Uterus (tissue), 4 donors: ENCODE measurements at places on chromosomes 5 and 9. TPM values are rescaled to one million over a fixed set of nuclear protein-coding genes. Genes with fewer than 3 reads are reported as not detected.

Gene FOXD4L5
- total RNA-seq: 0.14 TPM

- no peaks in the 10 kb centered on the region for H3K36me3 ChIP-seq
- H3K27ac ChIP-seq: peak overlapping the region; percentile 60
- H3K27me3 ChIP-seq: no peaks in the 10 kb centered on the region
- no peak for DNase-seq
- H3K4me3 ChIP-seq: no peak overlapping the region
These were observed 145.2 kb upstream of the MAST4 start for GRCh38 chr5:66450988-66451387.

GRCh38 chr5:116375926-116376325 lies 198.7 kb downstream of the SEMA6A start:
- H3K36me3 ChIP-seq: no peaks in the 10 kb centered on the region
- no peak overlapping the region for H3K4me3 ChIP-seq
- H3K27ac ChIP-seq: peak overlapping the region; percentile 3
- DNase-seq: no peak
- no peaks in the 10 kb centered on the region for H3K27me3 ChIP-seq

DNA sequence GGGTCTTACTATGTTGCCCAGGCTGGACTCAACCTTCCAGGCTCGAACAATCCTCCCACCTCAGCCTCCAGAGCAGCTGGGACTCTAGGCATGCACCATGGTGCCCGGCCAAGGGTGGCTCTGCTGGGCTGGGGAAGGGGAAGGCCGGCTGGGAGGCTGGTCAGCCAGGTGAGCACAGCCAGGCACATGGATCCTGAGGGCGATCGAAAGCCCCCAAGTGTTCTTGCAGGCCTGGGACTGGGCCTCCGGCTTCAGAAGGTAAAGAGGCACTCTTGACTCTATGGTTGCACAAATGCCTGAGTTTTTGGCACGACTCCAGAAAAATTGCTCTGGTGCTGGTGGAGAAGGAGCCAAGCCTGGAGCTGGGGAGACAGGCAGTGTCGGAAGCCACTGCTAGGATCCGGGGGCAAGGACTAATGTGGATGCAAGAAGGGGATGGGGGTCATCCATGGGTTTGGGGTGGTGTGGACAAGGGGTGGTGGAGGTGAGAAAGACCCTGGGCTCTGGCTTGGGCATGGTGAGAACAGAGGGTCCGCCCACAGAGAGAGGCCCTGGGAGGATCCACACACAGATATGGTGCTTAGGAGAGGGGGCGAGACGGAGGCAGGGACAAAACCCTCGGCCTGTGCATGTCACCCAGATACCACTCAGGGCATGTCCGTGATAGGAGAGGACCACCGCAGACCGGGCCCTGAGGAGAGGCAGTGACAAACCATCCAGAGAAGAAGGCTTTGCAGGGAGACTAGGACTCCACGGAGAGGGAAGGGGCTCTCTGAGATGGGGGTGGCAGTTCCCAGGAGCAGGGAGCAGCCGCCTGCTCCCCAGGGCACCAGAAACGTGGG lies 51.1 kb upstream of the COL5A1 start:
- no peaks in the 10 kb centered on the region for H3K4me1 ChIP-seq
- no peaks in the 10 kb centered on the region for H3K36me3 ChIP-seq
- no peaks in the 10 kb centered on the region for H3K27me3 ChIP-seq
- DNase-seq: no peak
- no peak overlapping the region for H3K27ac ChIP-seq

Gene PDGFRB
- total RNA-seq: 337 TPM

DNA sequence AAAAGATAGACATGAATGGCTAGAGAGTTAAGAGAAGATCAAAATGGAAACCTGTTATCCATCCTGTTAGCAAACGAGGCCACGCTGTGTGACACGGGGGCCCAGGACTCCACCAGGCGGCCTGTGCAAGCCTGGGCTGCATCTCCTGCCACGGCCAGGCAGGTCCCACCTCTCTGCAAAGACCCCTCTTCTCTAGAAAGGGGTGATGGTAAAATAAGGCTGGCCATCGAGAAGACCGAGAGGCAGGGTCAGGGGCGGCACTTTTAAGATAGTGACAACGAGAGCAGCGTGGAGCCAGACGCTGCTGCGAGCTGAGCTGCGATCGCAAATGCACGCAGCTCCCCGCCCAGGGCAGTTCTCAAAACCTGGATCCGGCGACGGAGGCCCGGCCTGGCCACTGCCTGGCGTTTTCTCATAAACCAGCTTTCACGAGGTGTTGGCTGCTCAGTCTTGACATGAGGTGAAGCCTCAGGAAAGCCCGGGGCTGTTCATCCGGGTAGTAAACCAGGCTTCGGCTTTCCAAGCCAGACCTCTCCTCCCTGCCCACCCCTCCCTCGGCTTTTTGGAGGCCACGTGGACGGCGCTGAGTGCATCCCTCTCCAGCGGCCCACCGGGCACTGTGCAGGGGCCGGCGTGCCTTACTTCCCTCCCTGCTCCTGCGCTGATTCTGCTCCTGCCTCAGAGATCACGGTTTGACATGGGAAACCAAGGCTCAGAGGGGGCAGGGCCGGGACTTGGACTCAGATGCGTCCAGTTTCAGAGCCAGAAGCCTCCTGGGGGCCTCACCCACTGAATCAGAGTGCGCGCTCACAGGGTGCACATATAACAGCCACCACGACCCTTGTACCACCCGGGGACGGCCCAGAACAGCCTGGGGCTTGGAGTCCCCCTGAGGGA lies 151.6 kb upstream of the PHYKPL start:
- DNase-seq: no peak
- H3K36me3 ChIP-seq: no peaks in the 10 kb centered on the region
- no peaks in the 10 kb centered on the region for H3K4me1 ChIP-seq
- no peak overlapping the region for H3K4me3 ChIP-seq

GRCh38 chr9:28234133-28234893 lies 661.0 kb upstream of the C9orf72 start:
- no peaks in the 10 kb centered on the region for H3K4me1 ChIP-seq
- no peak overlapping the region for H3K4me3 ChIP-seq
- DNase-seq: no peak
- H3K27me3 ChIP-seq: no peaks in the 10 kb centered on the region
- no peaks in the 10 kb centered on the region for H3K36me3 ChIP-seq

Gene LSM11
- total RNA-seq: 9.5 TPM

GRCh38 chr5:141192110-141192725 lies at the start of gene PCDHB10:
Gene PCDHB10 (plus strand): TSS chr5:141192353. CDS start chr5:141192553, 200 bp downstream.
- no peaks in the 10 kb centered on the region for H3K4me1 ChIP-seq
- H3K27me3 ChIP-seq: no peaks in the 10 kb centered on the region
- DNase-seq: no peak
- no peak within 1 kb of the TSS for H3K4me3 ChIP-seq
- no peaks in the 10 kb centered on the region for H3K36me3 ChIP-seq

DNA sequence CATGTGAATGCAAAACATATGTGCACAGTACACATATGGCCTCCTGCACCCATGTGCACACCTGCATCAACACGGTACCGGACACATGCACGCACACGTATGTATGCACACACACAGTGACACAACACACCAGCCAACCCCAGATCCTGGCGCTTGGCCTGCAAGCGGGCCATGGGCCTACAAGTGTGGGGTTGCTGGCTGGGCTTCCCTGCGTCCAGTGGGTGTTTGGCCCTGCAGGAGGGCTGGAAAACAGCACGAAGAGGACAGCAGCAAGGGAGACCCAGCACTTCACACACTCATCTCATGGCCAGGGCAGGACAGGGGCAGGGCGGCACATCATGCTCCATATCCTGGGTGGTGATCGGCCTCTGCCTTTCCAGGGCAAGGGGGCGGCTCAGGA lies 77.7 kb downstream of the COL5A1 start:
- no peak overlapping the region for H3K4me3 ChIP-seq
- H3K27ac ChIP-seq: no peak overlapping the region
- DNase-seq: no peak
- no peaks in the 10 kb centered on the region for H3K36me3 ChIP-seq
- no peaks in the 10 kb centered on the region for H3K4me1 ChIP-seq

Gene ZBTB5
- 13.6 TPM for total RNA-seq

GRCh38 chr9:84349671-84350070 lies 9.1 kb upstream of the SLC28A3 start:
- H3K4me1 ChIP-seq: no peaks in the 10 kb centered on the region
- H3K36me3 ChIP-seq: no peaks in the 10 kb centered on the region
- no peak overlapping the region for H3K4me3 ChIP-seq
- H3K27ac ChIP-seq: no peak overlapping the region
- no peaks in the 10 kb centered on the region for H3K27me3 ChIP-seq

- H3K27me3 ChIP-seq: no peaks in the 10 kb centered on the region
- H3K27ac ChIP-seq: no peak overlapping the region
- no peaks in the 10 kb centered on the region for H3K4me1 ChIP-seq
- no peak overlapping the region for H3K4me3 ChIP-seq
- DNase-seq: no peak
- no peaks in the 10 kb centered on the region for H3K36me3 ChIP-seq
These were observed 16.2 kb downstream of the ANKS6 start for GRCh38 chr9:98780059-98780749.

- no peaks in the 10 kb centered on the region for H3K4me1 ChIP-seq
- no peaks in the 10 kb centered on the region for H3K36me3 ChIP-seq
- no peak overlapping the region for H3K27ac ChIP-seq
- no peak for DNase-seq
- no peak overlapping the region for H3K4me3 ChIP-seq
- H3K27me3 ChIP-seq: no peaks in the 10 kb centered on the region
These were observed 173.7 kb downstream of the PHF2 start for GRCh38 chr9:93750045-93750444.

- DNase-seq: no peak
- H3K27ac ChIP-seq: no peak overlapping the region
- no peaks in the 10 kb centered on the region for H3K36me3 ChIP-seq
- no peak overlapping the region for H3K4me3 ChIP-seq
- no peaks in the 10 kb centered on the region for H3K27me3 ChIP-seq
These were observed 22.0 kb downstream of the CDC42SE2 start for GRCh38 chr5:131285703-131286399.

DNA sequence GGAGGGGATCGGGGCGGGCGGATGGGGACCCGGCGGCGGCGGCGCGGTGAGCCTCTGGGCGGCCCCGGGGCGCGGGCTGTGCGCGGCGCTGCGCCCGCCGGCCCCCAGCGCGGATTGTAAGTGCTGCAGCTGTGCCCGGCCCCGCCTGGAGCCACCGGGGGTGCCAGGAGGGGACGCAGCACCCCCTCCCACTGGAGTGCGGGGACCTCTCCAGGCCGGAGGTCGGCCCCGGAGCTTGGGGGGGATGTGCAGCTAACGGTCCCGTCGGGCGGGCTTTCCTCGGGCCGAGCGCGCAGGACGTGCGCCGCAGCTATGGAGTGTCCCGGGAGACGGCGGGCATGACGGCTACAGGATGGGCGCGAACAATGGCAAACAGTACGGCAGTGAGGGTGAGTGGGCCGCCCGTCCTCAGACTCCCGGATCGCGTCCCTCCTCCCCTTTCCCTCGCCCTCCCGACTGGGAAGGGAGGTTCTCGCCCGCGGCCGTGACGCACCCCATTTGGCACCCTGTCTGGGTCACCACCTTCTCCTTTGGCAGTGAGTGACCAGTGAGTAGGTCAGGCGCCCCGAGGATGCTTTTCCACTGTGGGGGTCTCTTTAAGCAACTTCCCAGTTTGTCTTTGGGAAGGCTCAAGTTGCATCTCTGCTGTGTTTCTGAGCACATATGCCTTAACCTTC lies 483 bp downstream of the FBXL7 start:
- peak; percentile 64 for DNase-seq
- H3K36me3 ChIP-seq: no peaks in the 10 kb centered on the region
- H3K4me3 ChIP-seq: peak overlapping the region; percentile 92
- H3K27ac ChIP-seq: peak overlapping the region; percentile 93

GRCh38 chr5:51172903-51173626 lies 210.2 kb upstream of the ISL1 start:
- no peak for DNase-seq
- H3K4me1 ChIP-seq: no peaks in the 10 kb centered on the region
- no peaks in the 10 kb centered on the region for H3K36me3 ChIP-seq
- no peak overlapping the region for H3K27ac ChIP-seq
- no peak overlapping the region for H3K4me3 ChIP-seq
- H3K27me3 ChIP-seq: no peaks in the 10 kb centered on the region

DNA sequence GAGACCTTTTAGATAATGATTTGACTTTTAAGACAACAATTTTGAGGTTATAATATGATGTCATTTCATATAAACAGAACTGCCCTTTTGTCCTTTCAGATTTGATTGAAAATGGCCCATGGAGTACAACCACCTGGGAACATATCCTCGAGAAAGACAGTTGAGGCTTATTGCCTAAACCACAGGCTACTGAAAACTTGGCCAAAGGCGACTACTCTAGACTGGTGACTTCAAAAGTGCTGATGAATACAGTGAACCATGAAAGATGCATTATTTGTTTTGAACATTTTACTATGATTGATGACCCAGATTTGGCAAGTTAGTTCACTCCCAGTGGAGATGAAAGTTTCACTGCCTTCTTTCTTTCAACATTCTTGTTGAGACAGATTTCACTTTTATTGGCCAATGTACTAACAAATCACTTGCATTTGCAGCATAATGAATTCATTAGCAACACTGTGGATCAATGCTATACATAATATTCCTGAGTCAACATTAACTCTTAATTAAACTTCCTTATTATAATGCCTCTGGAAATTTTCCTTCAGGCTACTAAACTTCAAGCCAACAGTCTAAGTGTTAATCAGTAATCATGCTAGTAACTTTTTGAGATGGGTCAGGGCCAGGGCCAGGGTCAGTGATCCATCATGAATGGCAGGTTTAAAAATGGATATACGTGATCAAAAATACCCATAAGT lies 480.3 kb downstream of the RAB3C start:
- DNase-seq: no peak
- H3K27me3 ChIP-seq: no peaks in the 10 kb centered on the region
- H3K36me3 ChIP-seq: no peaks in the 10 kb centered on the region
- H3K27ac ChIP-seq: no peak overlapping the region
- H3K4me1 ChIP-seq: no peaks in the 10 kb centered on the region

Gene RACK1
- total RNA-seq: 5,035 TPM

DNA sequence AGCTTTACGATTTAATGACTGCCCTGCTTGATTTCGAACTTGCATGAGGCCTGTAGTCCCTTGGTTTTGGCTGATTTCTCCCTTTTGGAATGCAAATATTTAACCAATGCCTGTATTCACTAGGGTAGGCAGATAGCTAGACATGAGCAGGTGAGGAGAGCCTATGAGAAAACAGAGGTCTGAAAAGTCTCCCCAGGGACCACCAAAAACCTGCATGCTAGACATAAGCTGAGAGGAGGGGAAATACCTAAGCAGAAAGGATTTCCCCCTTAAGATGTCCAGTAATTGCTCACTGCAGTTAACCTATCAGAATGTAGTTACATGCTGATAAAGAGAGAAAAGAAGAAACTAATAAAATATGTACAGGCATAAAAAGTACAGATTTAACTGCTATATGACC lies 667.4 kb upstream of the SEMA6A start:
- H3K27ac ChIP-seq: no peak overlapping the region
- no peaks in the 10 kb centered on the region for H3K4me1 ChIP-seq
- H3K36me3 ChIP-seq: no peaks in the 10 kb centered on the region
- DNase-seq: no peak

- no peak overlapping the region for H3K4me3 ChIP-seq
- H3K4me1 ChIP-seq: peaks cover 24% of the 10 kb centered on the region
- H3K36me3 ChIP-seq: no peaks in the 10 kb centered on the region
- H3K27me3 ChIP-seq: no peaks in the 10 kb centered on the region
- DNase-seq: no peak
These were observed 1.0 kb upstream of the MAMDC4 start for GRCh38 chr9:136850866-136851775.

Gene HSD17B3
- 3.2 TPM for total RNA-seq

Gene CDC25C
- not detected for total RNA-seq
